Activated naive CD4-positive, alpha-beta T cell treated with anti-CD3 and anti-CD28 coated beads, Interleukin-2, amount 50 U/mL, for 72 hours (primary cell): ENCODE measurements at places on chromosomes 11 and 22.

GRCh38 chr11:74276581-74276980 is 34.9 kb downstream of the P4HA3 start:
- DNase-seq = no peak

GRCh38 chr11:42657169-42657568 is 654.6 kb upstream of the API5 start:
- no peak for DNase-seq

DNA sequence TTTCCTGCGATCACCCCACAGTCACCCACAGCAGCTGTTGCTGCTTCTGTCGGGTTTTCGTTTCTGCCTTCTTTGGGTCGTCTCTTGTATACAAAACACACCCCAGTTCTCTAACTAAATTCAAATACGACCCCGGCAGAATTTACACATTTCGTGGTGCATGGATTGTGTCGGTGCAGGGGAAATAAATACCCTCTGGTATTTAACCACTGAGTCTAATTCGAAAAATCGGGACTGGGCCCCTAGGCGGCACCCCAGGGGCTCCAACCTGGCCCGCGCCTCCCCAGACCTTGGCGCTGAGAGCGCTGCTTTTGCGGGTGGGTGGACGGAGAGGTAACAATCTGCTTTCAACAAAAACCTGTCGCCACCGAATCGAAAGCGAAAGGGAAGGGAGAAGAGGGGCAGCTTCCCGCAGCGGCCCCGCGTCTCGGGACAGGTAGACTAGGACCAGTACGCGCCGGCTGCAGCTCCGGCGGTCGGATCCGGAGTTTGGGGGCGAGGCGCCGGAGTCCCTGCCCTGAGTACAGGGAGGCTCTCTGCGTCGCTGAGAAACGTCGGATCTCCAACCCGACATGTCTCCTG is 4.4 kb downstream of the ALX4 start:
- no peak for DNase-seq

DNA sequence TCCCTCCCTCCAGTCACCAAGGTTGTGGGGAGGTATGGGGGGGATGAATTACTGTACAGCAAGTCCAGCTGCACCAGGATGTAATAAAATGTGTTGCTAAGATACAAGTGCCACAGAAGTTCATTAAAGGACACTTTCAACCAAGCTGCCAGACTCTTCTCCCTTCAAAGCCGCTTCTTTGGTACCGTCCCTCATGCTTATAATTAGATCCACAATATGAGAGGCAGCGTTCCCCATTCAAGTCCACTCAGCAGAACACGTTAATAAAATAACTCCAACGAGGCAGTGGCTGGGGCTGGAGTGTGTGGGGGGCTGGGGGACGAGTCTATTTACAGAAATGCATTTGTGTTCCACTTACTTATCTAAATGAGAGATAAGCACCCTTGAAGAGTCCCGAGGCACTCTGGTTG is 14.7 kb downstream of the PHF21B start:
- DNase-seq = no peak

- DNase-seq = no peak
Observed at GRCh38 chr11:122897606-122898210, 15.1 kb downstream of the JHY start.

DNA sequence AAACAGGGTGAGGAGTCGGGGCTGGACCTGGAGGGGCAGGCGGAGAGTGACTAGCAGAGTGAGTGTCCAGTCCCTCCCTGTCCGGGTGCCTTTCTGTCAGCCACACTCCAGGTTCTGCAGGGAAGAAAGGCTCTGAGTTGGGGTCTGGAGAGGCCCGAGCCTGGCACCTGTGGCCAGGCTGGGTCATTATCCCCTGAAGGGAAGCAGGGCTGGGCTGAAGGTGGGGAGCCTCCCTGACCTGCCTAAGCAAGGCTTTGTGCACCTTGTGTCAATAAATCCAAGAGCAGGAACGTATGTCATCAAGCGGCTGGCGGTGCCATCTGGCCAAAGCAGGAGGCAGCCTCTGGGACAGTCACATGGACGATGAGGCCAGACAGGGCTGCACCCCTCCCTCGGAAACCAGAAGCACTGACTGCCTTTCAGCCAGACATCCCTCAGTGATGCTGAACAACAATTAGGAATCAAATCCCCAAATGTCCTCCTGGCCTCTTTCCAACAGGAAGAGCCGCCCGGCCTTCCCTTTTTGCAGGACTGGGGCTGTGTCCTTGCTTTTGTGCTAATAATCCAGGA is 73.9 kb upstream of the FGF3 start:
- DNase-seq = no peak

GRCh38 chr11:33317662-33318061 is 60.5 kb downstream of the HIPK3 start:
- no peak for DNase-seq

GRCh38 chr22:29712119-29712518 is 7.7 kb upstream of the CABP7 start:
- DNase-seq = no peak

- DNase-seq = no peak
Observed at GRCh38 chr11:131973061-131973460, 602.6 kb downstream of the NTM start.

GRCh38 chr11:117805045-117805444 is 8.0 kb upstream of the DSCAML1 start:
- DNase-seq = no peak

- no peak for DNase-seq
Observed at GRCh38 chr22:47154621-47155081, 392.2 kb downstream of the TBC1D22A start.

GRCh38 chr11:79937676-79938334 is 497.0 kb upstream of the TENM4 start:
- no peak for DNase-seq

DNA sequence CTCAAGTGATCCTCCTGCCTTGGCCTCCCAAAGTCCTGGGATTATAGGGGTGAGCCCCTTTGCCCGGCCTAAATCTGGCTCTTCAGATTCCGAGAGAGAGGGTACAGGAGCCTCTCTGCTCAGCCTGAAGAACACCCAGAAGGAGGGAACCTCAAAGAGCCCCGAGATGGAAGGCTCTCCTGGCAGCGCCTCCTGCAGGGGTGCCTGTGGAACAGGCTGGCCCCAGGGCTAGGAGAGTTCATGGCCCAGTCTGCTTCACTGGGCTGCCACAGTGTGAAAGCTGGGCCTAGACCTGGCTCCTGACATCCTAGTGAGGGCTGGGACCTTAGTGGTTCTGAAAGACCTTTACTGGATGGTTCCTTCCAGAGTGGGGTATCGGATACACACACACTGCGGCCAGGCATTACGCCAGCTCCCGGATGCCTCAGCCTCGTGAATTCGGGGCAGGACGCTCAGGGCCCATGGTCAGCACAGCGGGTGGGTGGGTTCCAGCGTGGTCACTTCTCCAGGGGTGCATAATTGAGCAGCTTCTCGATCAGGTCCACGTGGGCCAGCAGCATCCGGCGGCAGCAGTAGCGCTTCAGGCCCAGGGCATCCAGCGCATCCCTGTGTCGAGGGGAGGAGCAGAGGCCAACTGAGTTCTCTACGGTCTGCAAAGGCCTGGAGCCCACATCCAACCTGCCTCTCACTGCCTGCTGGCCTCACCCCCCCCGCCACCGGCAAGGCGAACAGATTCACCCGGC is 2.3 kb downstream of the POLR2L start:
- DNase-seq = no peak

DNA sequence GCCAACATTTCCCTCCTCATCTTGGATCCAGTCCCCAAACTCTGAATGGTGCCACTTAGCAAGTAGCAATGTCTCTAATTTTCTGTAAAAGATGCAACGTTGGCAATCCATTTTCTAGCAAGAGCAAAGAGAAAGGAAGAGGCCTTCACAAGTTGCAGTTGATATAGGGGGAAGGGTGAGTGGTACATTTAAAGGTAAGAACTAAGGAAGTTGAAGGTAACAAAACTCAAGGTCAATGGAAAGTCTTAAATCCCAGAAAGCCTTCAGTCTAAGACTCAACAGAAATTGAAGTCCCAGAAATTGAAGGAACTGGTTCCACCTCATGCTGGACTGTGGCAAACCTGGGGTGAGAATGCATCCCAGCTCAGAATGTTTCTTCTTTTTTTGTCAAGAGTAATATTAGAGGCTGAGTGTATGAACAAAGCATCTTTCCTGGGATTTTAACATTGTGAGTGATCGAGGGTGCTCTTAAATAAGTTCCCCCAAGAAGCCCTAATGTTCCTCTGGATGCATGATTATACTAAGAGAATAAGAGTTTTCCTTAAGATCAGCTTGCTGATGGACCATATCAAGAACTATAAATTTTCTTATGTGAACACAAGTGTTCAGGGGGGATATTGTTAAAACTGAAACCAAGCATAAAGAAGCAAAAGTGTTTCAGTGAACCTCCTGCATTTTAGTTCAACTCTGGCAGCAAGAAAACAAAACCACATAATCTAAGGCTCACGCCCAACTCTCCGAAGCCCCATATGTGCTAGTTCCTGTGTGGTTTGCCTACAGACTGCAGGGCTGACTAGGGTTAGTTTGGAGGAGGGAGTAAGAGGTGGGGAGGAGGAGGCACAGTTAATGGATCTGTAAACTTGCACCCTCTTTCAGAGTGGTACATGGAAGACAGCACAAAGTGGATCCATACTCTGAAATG is at the start of gene GRAP2:
GRAP2 (plus strand) TSS at position 779 of the 922 bp plus-strand sequence. CDS start 46,023 bp downstream, outside the sequence.
- DNase-seq = no peak

- no peak for DNase-seq
Observed at GRCh38 chr11:119625206-119625978, 103.6 kb downstream of the NECTIN1 start.

GRCh38 chr11:64654958-64655541 is 64.0 kb downstream of the SLC22A12 start:
- DNase-seq = no peak
